ENCODE measurements at places on chromosomes 7 and 10.

DNA sequence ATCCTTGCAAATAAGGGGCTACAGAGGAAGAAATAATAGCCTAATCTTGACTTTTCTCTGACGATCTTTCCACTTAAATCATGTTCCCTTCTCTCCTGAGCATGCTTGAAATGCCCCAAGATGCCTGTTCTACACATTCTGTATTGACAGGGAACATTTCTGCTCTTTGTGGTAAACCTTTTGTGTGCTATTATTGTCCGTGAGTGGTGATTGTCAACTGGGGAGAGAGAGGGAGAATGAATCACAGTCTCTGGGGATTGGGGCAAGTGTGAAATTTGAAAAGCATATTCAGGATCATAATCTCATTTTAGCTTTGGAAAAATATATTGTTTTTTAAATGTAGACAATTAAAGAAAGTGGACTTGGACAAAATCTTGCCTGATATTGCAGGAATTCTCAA is 20.6 kb downstream of the UBTD1 start:
- no peak for DNase-seq

DNA sequence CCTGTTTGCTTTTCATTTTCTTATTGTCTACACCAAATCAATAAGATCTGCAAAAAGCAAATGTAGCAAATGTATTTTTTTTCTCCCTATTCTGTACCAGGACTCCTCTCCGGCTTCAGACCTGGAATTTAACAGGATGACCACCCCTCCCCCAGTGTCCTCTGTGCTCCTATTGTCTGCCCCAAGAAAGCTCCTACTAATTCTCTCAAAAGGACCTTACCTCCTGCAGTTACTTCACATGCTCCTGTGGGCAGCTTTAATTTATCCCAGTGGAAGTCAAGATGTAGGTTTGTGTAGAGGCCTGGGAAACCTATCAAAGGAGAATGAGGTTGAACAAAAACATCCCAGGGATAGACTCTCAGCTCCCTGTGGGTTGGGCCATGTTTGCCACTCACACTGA is 31.3 kb downstream of the PLXNA4 start:
- no peak for DNase-seq

- peak; percentile 8 for DNase-seq
These were observed 140.6 kb downstream of the KCNMA1 start for GRCh38 chr10:77496941-77497420.

DNA sequence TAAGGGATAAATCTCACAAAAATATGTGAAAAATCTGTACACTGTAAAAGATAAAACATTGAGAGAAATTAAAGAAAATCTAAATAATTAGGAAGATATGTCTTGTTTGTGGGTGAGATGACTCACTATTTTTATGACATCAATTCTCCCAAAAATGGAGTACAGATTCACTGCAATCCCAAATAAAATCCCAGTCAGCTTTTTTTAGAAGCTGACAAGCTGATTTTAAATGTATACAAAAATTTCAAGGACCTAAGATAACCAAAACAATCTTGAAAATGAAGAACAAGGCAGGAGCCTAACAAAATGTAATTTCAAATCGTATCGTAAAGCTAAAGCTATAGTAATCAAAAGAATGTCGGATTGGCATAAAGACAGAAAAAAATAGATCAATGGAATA is 458.1 kb downstream of the GRID1 start:
- DNase-seq, result no peak

DNA sequence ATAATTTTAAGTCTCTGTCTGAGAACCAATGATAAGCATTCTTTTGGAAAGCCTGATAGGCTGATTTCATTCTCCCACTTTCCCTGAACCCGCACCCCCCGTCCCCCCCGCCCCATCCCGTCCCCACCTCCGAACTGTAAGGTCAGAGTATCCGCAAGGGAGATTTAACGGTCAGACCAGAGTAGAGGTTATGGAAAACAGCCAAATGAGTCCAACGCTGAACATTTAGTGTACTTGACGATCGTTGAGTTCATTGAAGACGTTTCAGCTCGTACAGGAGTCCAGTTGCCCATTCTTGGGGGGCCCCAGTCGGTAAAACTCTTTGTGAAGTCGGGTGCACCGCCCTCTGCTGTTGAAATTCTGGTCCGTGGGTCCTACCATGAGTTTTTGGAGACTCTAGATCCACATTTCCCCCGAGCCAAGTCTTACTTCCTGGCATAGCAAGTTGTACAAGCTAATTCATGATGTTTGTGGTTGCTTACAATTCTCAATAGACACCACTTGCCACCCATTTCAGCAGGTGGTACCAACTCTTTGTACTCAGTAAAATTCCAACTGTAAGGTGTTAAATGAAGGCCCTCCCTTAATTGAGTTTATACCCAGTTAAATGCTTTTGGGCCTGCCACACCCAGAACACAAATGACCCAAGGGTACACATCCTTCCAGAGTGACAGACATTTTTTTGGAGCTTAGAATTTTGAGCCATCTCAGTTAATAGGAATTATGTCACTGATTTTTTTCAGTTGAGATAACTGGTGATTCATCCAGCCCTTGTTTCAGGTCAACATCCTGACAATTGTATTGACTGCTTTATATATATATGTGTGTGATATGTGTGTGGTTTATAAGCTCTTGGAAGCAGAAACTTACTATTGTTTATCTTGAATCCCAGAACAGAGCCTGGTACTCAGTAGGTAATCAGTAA is 1.2 kb downstream of the MARCHF5 start:
- peak; percentile 37 for DNase-seq

DNA sequence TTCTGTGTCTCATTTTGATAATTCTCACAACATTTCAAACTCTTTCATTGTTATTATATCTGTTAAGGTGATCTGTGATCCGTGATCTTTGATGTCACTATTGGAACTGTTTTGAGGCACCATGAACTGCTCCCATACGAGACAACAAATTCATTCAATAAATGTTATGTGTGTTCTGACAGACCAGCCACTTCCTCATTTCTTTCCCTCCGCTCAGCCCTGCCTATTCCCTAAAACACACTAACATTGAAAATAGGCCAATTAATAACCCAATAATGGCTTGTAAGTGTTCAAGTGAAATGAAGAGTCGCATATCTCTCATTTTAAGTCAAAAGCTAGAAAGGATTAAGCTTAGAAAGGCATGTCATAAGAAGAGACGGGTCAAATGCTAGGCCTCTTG is 45.2 kb downstream of the RNF133 start:
- DNase-seq, result no peak

DNA sequence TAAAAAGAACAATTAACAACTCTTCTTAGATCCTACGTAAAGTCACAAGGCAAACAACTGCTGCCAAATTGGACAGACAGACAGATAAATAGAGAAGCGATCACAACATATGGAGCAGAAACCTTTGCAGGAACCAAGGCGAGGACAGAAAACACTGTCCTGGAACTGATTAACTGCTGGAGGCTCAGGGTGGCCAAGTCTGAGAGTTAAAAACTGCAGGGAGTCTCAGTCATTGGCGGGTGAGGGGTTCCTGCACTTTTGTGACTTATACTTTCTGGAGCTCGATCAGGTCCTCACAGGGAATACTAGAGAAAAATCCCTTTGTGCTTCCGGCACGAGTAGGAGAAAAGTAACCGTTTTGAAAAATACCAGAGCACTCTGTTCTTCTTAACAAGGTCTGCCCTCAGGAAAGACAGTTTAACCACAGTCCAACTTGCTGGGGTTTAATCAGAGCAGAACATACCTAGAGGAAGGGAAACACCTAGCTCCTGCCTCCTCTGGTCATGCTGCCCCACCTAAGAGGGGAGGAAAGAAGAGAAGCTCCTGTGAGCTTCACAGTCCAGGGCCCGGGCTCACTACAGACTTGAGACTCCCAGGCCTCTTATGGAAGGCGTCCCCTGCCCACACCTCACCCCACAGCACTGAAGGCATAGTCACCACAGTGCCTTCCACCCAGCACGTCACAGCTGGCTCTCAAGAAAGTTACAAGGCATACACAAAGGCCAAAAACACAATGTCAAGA is 74.9 kb downstream of the LARP4B start:
- no peak for DNase-seq

- no peak for DNase-seq
These were observed 4.2 kb upstream of the NKX1-2 start for GRCh38 chr10:124453960-124454610.

DNA sequence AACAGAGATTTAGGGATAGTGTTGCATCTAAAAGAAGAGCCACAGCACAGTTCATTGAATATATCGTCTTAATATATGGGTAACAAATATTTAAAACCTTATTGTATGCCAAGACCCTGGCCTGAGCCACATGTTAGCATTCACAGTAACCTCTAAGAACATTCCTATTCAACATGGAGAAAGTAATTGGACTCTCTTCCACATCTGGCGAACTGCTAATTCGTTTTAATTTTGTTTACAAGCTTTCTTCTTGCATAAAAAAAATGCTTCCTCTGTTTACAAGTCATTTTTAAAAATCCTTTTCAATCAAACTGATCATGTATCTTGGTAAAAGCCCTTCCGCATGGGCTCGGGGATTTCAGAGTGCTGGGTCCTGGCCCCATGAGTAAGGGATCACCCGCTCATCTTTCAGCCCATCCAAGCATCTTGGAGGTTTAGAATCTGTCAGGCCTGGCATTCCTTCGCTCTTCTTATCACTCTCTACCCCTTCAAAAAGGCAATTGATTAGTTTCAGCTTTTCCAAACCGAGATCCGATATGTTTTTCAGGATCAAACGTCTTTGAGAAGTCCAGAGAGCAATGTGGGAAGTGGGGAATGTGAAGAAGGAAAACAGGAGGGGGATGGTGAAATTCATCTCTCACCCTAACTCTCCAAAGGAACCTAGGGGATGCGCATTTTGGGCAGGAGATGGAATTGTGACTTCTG is 7.3 kb downstream of the TWIST1 start:
- DNase-seq, result no peak

All from midbrain (tissue), 1 donor.